Foreskin melanocyte (primary cell): ENCODE measurements at places on chromosomes 2 and 18.

GRCh38 chr2:2824588-2824987 lies 493.5 kb upstream of the MYT1L start:
- DNase-seq, result no peak

DNA sequence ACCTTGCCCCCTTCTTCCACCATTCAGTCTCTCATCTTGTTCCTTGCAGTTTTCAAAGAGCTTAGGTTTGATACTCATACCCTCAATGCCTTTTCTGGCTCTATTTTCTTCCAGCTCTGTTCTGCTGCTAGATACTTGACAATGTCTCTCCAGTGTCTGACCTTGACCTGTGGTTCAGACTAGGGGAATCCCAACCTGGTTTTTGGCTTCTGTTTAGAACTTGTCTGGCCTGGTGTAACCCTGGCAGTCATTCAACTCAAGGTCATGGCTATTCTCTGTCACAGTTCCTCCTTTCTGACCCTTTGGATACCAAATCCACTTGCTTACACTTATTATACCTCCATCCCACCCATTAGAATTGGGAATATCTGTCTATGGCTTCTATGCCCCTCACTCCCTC lies 31.8 kb upstream of the IMP4 start:
- DNase-seq, result no peak

DNA sequence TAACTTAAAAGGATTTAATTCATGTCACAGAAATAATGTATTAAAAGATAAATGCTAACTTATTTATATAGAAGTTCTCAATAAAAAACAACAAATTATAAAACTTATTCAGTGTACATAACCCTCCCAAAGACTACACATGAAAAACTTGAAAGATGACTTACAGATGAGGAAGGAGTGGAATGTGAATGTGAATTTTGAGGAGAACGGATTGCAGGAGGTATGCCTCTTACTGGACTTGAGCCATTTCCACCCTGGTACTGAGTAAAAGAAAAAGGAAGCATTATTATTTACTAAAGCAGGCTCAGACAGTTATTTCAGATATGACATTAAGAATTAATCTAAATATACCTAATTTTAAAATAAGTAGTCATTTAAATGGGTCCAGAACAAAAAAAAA lies 104.4 kb downstream of the TLK1 start:
- no peak for DNase-seq

- DNase-seq, result no peak
Measured at GRCh38 chr2:8203364-8203763, 478.5 kb upstream of the ID2 start.

- DNase-seq, result no peak
Measured at GRCh38 chr2:80579756-80580155, 275.2 kb upstream of the LRRTM1 start.

DNA sequence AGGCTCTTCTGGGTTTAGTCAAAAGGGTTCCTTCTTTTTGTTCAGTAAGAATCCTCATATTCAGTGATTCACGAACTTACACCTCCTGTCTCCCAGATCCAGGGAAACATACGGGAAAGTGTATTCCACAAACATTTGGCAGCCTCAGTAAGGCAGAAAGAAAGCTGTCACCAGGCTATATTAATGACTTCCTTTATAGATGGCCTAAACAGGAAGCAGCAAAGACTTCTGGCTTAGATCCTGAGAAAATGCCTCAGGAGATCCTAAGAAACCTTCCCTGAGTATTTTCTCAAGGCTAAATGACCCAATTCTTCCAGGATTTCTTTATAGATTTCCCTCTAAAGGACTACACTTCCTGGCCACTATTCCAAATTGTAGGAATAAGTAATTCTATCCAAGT lies 1995.5 kb upstream of the CELF4 start:
- no peak for DNase-seq

- no peak for DNase-seq
Measured at GRCh38 chr2:226424971-226425370, 374.6 kb downstream of the IRS1 start.

DNA sequence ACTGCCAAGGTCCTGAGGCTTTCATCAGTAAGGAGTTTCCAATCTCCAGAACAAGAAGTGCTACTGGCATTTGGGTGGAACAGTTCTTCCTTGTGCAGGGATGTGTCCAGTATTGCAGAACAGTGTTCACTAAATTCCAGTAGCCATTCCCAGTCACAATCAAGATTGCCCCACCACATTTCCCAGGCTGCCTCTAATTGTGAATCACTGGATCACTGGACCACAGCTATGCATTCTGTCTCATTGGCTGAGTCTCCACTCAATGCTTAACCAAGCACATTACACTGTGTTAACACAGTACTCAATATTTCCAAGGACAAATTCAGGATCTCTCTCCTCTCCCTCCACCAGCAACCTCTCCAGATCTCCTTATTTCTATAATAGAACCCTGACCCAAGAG lies 160.2 kb upstream of the CCDC150 start:
- DNase-seq, result no peak

DNA sequence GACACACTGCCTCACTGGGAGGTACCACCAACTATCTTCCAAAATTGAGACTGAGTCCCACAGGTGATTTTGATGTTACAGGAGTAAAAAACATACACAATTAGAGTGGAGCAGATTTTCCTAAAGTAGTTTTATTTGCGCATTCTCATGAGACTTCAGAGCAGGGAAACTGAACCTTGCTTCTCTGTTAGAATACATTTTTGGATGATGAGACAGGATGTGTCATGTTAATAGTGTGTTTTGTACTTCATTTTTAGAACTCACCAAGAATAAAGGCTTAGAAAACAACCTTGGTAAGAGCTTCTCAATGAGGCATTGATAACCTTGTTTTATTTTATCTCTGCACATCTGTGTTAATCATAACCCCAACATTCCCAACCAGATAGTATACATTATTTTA lies 310.2 kb upstream of the GALNT5 start:
- no peak for DNase-seq

- peak; percentile 54 for DNase-seq
Measured at GRCh38 chr2:11270891-11271290, 73.5 kb downstream of the ROCK2 start.

DNA sequence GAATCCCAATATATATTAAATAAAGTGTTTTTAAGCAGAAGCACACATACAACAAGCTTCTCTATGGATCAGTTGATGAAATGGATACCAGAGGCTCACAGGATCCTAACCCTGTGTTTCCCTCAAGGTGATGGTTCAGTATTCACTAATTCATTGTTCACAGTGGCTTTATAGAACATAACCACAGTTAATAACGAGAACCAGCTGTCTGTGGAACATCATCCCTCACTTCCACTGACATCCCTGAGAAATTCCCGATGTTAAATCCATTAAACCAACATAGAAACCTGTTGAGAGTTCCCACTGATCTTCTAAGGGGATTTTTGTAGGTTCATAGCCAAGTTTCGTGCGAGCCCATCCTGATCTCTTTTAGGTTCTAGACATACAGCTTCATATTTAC lies 29.0 kb downstream of the CCDC195 start:
- DNase-seq, result no peak

DNA sequence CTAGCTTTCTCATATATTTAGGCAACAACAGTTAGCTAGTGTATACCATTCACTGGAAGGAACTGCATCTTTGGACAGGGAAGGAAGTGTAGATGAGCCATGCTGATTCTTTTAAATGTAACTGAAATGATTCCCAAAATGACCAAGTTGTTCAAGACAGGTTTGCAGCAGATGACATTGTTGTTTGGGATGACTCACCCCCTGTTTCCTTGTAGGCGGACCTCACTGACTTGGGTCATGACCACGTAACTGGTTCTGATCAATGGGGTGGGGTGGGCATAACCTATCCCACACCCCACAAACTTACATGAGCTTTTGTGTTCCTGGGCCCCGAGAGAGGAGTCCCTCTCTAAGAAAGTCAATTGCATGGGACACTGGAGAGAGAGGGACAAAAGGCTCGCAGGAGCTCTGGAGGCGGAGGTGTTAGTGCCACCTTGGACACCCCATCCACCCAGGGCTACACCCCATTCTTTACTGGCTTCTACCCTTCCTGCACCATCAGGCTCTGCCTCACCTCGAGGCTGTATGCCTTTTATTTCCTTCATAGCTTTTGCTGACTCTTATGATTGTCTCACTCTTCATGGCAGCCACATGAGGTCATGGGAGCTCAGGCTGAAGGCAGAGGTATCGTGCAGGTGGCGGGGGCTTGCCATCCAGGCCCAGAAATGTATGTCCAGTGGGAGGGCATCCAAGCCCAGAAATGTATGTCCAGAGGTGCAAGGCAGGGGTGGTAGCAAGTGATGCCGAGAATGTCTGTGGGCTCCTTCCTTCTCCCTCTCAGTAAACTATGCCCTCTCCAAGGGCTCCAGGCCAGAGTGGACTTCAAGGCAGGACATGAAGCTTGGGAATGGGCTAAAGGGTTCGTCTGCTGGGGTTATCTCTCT lies 108.0 kb downstream of the TWIST2 start:
- no peak for DNase-seq
